ENCODE measurements at places on chromosomes 13 and 19.

DNA sequence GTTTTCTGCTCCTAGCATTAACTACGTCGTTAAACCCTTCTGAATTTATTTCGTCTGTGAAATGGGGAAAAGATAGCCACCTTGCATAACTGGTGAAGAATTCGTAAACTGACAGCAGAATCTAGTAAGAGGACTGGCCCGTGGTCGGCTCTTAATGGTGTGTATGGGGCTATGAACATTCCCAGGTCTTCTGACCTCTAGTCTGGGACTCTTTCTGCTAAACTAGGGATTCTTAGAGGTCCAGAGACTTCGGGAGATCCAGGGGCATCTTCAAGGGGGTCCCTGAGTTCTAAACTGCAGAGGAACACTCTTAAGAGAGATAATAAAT, 231.1 kb upstream of the SERP2 start:
- DNase-seq = no peak

DNA sequence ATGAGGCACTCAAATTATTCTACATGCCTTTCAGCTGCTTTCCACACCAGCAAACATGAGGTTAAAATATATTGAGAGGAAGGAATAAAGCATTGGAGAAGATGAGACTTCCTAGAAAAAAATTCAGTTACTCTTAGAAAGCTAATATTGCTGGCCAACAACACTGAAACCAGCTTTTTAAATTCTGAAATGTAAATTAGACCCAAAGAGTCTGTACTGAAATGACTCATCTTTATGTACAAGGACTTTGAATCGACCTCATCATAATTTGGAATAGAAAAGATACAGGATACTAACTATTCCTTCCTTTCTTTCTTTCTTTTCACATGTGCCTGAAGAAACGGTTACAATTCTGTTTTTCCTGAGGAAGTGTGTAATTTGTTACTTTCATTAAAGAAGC, 6.5 kb upstream of the HSPH1 start:
- DNase-seq = no peak

DNA sequence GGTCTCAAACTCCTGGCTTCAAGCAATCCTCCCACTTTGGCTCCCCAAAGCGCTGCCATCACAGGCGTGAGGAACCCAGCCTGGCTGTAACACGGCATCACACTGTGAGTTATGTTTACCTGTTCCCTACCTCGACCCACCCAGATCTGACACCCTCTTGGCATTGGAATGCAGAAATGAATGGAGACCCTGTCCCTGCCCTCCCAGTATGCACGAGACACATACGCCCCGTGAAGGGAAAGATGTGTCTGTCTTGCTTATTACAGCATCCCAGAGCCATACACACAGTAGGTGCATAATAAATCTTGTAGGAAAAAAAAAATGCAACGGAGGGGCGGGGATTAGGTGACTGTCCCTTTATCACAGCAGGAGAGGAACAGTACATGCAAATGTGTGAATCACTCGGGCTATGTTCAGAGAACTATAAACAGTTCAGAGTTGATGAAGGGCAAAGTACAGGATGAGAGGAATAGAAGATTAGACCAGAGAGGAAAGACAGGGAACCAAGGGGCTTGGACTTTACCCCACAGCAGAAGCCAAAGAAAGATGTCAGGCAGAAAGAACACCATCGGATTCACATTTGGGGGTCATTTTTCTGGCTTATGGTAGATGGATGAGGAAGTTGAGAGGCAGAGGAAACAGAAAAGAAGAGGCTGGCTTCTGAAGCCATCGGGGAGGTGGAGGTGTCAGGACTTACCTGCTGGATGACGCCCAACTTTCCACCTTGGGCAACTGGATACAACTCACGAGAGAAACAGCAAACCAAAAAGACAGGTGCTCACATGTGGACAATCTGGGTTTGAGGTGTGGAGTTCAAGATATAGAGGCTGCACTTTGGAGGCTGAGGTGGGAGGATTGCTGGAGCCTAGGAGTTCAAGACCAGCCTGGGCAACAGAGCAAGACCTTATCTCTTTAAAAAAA, 94.3 kb downstream of the INSR start:
- DNase-seq = no peak

DNA sequence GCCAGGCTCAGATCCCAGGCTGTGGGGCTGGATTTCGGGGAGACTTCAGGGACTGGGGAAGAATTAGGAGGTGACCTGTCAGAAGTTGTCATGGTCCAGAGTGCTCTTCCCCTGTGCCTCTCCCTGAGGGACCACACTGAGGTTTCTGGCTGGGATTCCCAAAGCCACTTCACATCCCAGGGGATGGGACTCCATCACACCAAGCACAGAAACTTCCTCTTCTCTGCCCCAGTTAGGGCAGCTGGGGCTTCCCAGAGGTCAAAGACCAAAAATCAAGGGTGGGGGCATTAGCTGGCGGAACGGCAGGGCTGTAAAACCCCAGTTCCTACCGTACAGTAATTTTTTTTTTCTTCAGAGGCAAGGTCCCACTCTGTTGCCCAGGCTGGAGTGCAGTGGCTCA, 7.4 kb downstream of the FCER2 start:
- DNase-seq = no peak

DNA sequence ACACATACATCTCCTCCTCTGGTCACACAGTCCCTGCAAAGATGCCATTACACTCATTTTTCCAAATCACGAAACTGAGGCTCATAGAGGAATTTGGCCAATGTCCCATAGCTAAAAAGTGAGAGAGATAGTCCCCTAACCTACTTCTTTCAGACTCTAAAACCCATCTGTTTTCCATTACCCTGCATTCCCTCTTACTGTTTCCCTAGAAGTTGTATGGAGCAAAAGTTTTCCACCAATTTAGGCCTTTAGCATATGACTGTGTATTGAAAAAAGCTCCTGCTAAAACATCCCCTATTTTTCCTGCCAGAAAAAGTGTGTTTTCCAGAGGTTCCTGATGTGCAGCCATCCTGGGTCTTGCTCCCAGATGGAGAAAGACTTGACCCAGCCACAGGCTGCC, 16.3 kb downstream of the SERP2 start:
- DNase-seq = no peak

GRCh38 chr13:49450105-49450819, 6.2 kb downstream of the SETDB2 start:
- no peak for DNase-seq

DNA sequence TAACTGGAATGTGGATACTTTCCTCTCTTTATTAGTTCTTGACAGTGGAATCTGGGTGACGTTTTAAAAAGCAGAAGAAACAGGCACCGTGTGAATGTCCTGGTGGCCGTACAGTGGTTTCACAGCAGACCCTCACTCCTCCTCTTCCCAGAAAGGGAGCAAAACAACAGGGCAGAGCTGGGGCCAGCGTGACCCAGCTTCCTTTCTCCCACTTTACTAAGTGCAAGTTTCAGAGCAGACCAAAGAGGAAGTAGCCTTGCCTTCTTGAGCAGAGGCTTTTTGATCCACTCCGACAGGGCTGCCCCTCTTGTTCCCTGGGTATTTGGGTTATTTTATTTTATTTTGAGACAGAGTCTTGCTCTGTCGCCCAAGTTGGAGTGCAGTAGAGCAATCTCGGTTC, 19.6 kb upstream of the C19orf33 start:
- no peak for DNase-seq

DNA sequence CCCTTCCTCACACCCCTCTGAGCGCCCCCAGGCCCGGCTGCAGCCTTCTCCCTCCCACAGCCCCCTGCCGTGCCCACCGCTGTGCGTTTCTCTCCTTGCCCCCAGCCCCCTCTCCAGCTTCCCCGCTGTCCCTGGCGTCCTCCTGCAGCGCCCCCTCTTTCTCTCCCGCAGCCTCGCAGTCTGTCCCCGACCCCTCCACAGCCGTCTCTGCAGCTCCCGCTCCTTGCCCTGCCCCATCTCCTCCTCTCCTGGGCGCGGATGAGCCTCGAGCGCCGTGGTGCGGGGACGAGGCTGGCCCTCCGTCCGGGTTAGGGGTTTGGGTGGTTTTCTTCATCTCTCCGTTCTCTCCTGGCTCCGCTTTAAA, 1.1 kb downstream of the KMT5C start:
- DNase-seq = no peak

GRCh38 chr13:23667750-23668149, 97.5 kb downstream of the TNFRSF19 start:
- no peak for DNase-seq

DNA sequence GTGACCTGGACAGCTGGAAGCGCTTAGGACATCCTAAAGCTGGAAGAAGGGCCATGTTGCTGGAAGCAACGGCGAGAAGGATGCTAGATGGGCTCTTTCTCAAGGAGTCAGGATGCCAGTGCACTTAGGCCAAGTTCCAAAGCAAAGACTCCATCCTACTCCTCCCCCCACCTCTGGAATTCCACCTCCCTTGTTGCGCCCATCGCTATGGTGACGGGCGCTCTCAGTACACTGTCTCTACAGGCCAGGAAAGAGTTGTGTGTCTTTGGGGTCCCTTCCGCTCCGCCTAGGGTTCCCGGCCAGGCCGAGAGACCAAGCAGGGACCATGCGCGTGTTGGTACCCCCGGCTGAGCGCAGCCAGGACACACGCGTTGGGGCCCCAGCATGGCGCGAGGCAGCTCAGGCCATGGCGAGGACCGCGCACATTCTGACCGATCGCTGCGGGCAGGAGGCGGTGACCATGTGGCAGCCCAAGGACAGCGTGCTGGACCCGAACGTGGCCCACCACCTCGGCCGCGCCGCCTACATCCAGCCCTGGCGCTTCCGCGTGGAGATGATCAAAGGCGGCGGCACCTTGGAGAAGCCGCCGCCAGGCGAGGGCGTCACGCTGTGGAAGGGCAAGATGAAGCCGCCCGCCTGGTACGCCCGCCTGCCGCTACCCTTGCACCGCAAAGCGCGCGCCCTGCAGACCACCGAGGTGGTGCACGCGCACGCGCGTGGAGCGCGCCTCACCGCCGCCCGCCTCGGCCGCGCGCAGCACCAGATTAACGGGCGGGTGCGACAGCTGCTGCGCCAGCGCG, 31.0 kb upstream of the SLC1A6 start:
- DNase-seq = no peak

GRCh38 chr13:95156208-95156607, 145.0 kb downstream of the ABCC4 start:
- DNase-seq = peak; percentile 3

GRCh38 chr13:112106478-112107141, 39.7 kb downstream of the SOX1 start:
- no peak for DNase-seq

DNA sequence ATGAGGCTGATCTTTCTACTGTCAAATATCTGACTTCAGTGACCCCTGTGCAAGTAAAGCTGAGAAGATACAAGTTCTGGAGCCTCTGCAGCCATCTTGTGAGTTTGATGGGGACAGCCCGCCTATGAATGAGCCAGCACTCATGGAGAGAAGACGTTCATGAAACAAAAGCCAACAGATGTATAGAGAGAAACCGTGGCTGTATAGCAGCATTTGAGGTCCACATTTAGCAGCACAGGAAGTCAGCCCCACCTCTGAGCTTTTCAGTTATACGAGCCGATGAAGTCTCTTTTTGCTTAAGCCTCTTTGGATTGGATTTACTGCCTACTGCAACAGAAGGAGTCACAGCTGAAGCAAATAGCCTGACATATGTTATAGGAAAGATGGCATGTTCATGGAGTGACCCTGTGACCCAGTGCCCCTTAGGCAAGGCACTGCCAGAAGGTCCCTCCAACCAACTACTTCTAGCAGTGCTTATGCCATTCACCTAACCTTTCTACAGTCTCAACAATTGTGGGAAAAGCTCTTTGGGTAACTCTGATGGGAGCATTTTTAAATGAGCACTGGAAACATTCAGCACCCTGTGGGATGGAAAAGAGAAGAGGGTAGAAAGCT, 3.5 kb upstream of the DLEU7 start:
- DNase-seq = no peak

DNA sequence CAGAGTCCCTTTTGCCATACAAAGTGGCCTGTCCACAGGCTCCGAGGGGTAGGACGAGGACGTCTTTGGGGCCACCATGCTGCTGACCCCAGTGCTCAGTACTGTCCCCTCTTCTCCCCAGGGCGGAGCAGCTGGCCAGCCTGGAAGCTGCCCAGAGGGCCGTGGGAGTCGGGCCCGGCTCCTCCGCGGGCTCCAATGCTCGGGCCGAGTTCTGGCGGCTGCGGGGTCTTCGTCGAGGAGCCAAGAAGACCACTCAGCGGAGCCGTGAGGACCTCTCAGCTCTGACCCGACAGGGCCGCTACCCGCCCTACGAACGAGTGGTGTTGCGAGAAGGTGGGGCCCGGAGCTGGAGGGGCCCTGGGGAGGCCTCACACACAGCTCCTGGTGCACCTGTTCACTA, 21.1 kb downstream of the APBA3 start:
- no peak for DNase-seq

GRCh38 chr19:18393836-18394235, 3.6 kb downstream of the LRRC25 start:
- DNase-seq = no peak

- DNase-seq = no peak
These were observed 8.1 kb upstream of the ARL11 start for GRCh38 chr13:49620170-49620621.

GRCh38 chr13:55566334-55566733, 1574.4 kb upstream of the PRR20A start:
- no peak for DNase-seq

GRCh38 chr13:58619396-58620113, 988.0 kb downstream of the PCDH17 start:
- DNase-seq = no peak

DNA sequence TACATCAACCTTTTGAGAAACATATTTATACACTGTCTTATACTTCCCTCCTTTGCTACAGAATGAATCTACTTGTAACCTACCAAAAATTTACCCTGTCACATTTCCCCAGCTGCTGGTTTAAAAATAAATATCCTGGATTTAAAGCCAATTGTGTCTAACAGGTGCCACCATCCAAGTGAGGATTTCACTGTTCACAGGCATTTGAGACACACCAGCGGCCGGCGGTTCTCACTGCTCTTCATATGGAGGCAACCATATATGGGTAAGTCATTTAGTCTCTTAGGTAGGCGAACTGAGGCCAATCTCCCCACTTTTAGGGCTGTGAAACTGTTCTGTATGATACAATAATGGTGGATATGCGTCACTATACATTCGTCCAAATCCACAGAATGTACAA, 26.2 kb downstream of the SLC25A30 start:
- no peak for DNase-seq

DNA sequence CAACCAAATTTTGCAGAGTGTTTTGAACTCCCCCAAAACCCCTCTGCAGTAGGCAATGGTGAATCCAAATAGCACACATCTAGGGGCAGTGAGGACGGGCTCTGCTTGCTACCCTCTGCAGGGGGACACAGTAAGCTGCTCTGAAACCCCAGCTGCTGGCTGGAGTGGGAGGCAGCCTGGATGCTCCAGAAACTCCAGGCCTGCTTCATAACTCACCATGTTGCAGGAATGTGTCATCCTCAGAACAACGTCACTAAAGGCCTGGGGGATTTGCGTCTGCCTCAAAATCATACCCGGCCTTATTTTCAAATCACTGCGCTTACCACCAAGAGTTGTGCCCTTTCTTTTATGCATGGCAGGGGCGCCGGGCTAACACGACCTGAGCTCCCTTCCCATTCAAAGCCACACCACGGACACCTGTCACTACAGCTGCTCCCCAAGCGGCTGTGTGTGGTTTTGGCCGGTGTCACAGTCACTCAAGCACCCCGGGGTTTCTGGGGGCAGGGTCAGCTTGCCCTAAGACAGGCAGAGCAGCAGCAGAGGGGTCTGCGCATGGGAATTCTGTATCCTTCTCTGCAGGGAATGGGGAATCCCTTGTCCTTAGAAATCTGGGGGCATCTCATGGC, 93.9 kb downstream of the TSHZ3 start:
- no peak for DNase-seq

GRCh38 chr19:30629086-30629485, 256.9 kb downstream of the ZNF536 start:
- DNase-seq = no peak

- DNase-seq = no peak
These were observed 9.5 kb upstream of the AMER2 start for GRCh38 chr13:25181597-25181996.

Measured in EL (cell line).